ENCODE measurements at places on chromosomes 12 and 14.

DNA sequence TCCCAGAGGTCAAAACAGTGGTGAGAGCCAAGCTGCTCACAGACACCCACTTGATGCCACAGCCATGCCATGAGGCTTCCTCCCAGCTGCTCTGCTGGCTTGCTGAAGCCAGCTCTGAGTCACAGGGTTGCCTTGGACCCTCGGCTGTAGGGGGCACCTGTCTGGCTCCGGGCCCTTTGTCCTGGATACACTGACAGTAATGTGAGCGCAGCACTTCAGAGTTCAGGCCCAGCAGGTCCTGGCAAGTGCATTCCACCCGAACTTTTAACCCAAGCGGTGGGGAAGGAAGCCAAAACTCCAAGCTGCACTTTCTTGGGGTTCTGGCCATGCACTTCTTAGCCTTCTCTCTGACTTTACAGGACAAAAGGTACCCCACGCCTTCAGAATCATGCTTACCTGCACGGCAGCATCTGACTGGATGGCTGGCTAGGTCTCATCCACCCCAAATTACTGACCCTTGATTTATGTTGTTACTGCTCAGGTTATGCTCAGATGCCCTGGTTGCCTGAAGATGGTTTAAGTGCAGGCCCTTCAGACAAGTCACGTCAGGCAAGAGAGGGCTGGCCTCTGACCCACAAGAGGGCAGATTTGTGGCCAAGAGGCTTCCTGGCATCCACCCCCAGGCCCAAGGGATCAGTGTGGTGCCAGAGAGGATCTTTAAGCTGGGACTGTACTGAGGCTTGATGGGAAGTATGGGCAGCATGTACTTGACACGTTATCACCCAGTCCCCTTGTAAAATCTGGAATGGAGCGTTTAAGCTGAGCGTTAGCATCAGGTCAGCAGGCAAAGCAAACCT lies 24.8 kb downstream of the SLC25A29 start:
- no peak for DNase-seq

DNA sequence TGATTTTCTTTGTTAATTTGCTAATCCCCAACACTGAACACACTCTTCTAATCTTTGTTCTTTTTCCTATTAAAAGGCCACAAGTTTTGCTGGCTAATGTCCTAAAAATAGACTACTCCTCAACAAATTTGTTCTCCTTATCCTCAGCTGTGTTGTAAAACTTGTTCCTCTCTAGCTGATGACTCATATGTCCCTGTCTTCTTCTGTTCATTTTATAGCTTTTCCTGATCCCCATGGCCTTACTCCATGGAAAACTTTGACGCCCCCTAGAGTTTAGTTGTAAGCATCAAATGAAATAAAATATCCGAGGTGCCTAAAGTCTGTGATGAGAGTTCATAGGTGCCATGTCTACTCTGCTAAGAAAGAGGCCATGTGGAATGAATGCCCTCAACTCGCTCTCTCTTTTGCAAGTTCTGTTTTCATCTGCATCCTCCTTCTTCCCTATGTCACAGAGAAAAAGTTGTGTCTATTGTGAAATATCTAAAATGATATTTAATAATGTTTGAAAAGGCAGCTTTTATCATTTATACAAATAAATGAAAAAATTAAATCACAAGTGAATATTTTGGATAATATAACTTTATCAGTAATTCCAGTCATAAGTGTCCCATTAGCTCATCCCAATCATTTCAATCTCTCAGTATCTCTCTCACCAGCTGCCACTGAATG lies 237.9 kb downstream of the IPO8 start:
- DNase-seq: peak; percentile 36

DNA sequence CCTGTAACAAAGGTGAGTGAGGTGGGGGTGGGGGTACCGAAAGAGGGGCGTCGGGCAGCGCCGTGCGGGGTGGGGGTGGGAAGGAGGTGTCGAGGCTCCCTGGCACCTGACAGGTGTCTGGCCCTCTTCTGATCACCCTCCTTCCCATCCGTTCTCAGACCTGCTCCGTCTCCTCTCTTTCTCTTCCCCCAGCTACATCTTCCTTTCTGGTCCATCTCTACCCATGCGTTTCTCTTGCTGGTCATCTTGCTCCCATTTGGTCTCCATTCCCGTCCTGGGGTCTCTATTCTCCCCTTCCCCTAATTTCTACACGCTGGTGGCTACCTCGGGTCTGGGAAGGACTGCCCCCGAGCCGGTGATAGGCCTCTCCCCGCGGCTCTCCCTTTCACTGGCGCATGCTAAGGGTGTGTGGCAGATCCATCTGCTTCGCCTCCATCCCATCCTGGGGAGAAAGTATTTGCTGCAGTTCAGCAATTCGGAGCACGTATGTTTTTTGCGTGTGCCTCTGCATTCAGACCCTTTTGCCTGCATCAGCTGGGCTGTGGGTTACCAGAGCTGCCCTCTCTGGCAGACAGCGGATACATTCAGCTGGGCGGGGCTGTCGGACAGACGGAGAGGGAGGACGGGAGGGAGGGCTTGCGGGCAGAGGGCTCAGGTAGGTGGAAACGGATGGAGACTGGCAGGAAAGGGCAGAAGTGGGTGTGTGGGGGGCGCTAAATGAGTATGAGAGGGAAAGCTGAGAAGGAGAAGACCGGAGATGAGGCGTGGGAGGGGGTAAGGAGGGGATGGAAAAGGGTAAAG lies 730 bp downstream of the CLSTN3 start:
- DNase-seq: no peak

DNA sequence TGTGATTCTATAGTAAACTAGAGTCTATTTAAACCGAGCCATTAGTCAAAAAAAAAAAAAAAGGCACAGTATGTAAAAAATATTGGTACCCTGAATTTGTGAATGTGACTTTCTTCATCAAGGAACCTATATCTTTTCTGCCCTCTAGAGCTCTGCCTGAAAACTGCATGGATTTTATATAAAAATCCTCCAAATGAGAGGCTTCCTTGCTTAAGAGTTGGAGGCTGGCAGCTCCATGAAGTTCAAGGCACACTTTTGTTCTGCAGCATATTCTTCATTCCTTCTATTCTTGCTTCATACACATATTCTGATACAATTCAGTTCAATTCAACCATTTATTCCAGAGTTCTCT lies 23.1 kb upstream of the NKX2-8 start:
- DNase-seq: no peak

GRCh38 chr12:89706986-89707702 lies 1.5 kb downstream of the ATP2B1 start:
- no peak for DNase-seq

- no peak for DNase-seq
These were observed 141.1 kb downstream of the PCNX1 start for GRCh38 chr14:71048393-71048792.

- DNase-seq: peak; percentile 35
These were observed 36.6 kb downstream of the DCAF4 start for GRCh38 chr14:72962829-72963312.

GRCh38 chr12:52818887-52819420 lies 5.0 kb upstream of the KRT4 start:
- no peak for DNase-seq

- DNase-seq: no peak
These were observed 196.5 kb upstream of the PZP start for GRCh38 chr12:9404469-9405260.

GRCh38 chr12:59151243-59151642 lies 230.9 kb upstream of the LRIG3 start:
- DNase-seq: no peak

DNA sequence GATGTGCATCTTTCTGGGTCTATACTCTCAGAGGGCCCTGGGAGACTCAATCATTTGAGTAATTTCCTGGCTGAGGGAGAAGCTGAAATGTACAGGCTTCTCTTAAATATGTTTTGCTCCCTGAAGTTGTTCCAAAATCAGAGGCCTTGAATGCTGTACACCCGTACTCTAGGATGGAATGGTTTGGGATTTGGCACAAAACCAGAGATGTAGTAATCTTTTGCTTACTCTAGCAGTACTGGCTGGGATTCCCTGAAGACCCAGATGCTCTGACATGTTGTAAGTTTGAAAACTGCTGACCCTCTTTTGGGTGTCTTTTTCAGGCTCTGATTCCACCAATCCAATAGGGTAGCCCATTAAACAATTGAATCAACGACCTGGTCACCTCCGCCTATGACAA lies 10.4 kb downstream of the ACACB start:
- no peak for DNase-seq

- DNase-seq: no peak
These were observed 28.5 kb upstream of the MYBPC1 start for GRCh38 chr12:101566318-101566717.

DNA sequence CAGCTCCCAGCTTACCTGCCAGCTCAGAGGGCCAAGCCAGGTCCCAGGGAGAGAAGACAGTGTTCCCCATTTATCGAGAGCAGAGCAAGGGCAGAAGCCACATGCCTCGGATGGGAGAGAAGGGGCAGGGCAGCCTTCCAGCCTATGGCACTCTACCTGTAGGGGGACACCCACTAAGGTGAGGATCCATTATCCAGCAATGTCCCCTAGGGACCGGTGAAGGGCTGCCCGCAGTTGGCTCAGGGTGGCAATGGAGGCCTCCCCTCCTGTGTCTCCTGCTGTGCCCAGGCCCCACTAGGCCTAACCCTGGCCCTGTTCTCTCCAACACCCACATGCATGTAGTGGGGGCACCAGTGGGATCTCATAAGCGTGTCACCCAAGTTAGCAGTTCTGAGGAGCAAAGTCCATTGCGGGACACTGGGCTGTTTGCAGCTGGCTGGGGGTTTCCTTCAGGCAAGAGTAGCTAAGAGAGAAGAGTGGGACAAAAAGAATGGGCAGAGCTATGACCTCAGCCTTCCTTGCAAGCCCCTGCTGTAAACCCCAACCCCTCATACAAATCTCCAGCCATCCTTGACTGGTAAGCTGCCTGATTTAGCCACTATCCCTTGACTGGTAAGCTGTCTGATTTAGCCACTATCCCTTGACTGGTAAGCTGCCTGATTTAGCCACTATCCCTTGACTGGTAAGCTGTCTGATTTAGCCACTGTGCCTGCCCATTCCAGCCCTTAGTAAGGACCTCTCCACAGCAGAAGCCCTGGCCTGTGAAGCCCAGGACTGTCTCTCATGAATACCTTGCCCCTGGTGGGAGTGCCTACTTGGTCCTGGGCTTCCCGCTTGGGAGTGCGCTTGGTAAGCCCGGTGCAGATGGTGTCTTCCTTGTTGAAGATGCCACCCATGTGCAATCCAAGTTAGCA lies 5.2 kb upstream of the ASB2 start:
- no peak for DNase-seq

DNA sequence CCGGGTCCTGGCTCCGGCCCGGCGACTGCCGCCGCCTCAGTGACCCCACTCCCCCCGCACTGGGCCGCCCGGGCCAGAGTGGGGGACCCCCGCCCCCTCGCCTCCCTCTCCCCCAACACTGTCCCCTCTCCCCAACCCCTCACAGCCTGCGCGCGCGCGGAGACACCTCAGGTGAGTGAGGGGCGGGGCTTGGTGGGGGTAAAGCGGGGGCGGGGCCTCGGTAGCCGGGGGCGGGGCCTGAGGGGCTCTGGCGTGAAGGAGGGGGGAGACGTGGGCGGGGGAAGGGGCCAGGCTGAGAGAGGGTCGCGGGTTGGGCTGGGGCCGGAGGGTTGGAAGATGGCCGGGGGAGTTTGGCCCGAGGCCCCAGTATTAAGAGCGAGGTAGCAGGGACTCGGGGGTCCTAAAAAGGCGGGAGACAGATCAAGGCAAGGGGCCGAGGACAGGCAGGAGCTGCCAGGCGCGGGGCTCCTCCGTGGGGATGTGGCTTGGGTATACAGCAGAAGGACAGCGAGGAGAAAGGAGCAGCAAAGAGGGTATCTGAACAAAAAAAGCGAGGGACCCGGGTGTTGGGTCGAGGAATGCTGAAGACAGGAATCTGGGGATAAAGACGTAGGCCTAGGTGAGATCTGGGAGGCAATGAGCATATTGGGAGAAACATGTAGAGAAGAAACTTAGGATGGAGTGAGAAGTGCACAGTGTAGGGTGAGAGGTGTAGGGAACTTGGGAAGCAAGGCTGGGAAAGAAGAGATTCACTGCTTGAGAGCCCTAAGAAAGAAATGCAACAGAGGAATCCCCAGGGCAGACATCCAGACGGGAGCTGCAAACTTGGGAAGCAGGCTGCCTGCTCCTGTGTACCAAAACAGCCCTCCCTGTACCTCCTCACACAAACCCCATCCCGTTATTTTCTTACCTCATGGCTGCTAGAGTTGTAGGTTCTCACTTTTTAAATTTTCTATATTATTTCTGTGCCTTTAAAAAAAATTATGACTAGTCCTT lies 10.8 kb downstream of the SUOX start:
- DNase-seq: no peak

DNA sequence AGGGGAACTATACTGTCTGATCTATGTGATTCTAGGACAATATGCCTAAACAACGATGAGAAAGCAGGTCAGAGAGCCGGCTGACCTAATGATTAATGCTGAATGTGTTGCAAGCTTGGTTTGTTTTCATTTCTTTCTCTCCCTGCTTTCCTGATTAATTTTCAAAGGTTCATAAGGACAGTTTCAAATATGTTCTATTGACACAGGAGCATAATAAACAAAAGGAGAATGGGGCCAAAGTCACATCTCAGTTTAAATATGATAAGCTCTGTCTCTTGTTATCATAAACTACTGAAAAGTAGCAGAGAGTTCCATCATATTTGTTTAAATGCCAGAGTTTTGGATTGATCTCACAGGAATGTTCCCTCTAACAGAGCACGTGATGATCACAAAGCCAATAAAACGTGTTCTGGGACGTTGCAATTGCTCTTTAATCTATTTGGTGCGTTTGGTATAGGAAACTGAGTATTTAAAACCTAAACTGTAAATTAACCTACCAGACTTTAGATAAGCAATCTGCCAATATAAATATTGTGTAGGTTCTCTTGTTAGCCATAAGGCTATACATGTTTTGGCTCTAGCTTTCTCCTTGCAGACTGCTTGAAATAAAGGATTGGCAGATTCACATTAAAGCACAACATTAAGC lies 3.7 kb upstream of the HSD17B6 start:
- DNase-seq: no peak

GRCh38 chr12:47819896-47820630 lies at the start of gene HDAC7:
TSS of gene HDAC7 (minus strand) at chr12:47819903. CDS start at chr12:47819785, 118 bp downstream.
- DNase-seq: no peak

GRCh38 chr12:56241424-56242303 lies 11.8 kb downstream of the SLC39A5 start:
- no peak for DNase-seq
